ENCODE measurements at places on chromosomes 1 and 21.
A peak's percentile ranks its signal among the peaks of the same experiment; 100 is the strongest.

DNA sequence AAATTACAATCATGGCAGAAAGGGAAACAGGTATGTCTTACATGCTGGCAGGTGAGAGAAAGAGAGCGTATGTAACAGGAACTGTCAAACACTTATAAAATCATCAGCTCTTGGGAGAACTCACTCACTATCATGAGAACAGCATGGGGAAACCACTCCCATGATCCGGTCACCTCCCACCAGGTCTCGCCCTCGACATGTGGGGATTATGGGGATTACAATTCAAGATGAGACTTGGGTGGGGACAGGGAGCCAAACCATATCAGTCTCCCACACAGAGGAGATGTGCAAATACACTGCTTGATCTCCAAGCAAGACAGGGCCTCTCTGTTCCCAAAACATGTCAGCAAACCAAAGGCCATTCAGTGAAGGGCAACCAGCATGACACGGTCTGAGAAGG lies 27.4 kb downstream of the LMX1A start:
- DNase-seq = no peak

DNA sequence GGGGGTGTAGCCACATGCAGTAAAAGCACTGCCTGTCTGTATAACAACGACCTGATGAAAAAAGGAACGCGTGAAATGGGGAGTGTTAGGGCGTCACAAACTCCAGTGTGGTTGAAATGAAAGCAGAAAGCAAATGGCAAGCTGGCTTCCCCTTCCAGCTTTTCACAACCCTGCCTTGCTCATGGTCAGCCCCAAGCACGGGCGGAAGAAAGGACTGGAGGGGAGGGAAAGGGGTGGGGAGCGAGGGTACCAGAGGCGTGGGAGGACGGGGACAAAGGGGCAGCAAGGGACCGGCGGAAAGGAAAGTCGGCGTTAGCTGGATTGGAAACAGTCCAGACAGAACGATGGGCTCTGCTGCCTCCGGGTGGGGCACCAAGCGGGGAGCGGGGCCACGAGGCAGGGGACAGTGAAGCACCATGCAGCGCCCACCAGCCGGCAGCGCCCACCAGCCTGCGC lies 9.6 kb downstream of the VPS26C start:
- DNase-seq = no peak

DNA sequence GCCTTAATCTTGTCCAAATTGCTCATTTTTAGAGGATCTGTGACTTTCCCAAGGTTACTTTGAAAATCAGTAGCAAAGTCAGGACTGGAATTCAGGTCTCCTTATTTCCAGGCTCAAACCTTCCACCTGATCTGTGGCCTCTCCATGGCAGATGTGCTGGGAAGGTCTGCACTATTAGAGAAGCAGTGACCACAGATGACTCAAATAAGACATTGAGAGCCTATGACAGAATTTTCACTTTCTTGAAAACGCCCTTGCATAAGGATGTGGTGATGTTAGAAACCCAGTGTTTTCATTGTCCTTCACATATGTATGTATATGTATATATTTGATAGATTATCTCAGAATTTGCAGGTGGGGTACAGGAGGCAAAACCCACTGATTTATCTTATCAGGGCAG lies 45.3 kb downstream of the TTC39A start:
- DNase-seq = peak; percentile 14

DNA sequence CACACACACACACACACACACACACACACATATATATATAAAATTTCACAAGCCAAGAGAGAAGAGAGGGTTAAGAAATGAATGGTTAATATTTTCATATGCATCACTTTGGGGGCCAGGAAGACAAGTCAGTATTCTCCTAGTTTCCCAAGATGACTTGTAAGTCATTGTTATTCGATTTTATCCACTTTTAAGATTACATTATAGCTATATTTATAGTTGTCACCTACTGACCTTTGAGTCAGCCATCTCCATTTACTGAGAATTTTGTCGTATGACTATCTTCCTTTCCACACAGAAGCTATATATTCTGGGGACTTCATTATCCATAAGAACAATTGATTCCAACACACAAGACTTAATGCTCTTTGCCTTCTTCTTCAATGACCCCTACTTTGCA lies 8.9 kb downstream of the LYST start:
- DNase-seq = no peak

DNA sequence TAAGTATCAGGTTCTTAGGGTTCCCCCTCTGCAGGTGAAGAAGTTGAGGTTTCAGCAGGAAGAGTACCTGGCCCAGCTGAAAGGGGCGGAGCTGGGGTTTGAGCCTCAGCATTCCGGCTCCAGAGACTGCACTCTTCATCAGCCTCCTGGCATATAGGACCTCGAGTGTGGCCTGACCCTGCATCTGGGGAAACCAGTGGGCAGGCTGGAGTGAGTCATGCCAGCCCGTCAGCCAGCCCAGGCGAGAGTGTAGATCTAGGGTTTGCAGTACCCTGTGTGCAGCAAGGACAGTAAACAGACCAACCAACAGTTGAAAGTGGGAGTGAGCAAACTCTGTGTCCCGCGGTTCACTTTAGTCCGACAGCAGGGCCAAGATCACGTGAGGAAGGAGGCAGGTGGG lies 14.1 kb downstream of the MFSD2A start:
- DNase-seq = no peak

DNA sequence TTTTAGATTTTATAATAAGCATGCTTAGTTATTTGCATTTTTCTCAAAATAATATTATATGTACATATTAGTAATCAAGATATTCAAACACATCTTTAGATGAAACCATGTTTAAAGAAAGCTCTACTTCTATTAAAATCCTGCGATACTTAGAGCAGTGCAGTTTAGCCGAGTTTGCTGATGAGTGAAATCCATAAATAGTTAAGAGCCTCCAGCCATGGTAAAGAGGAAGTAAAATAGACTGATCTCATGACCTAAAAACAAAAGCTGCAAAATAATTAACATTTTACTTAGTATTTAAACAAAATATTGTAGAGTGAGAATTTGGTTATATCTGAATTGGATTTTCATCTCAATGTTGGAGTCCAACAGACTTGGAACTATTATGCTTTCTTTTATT lies 147.4 kb upstream of the NRIP1 start:
- DNase-seq = no peak

GRCh38 chr1:12495725-12496124 lies 122.3 kb downstream of the DHRS3 start:
- DNase-seq = no peak

- DNase-seq = peak; percentile 21
These were observed 6.1 kb upstream of the ADAM15 start for GRCh38 chr1:155044812-155045657.

DNA sequence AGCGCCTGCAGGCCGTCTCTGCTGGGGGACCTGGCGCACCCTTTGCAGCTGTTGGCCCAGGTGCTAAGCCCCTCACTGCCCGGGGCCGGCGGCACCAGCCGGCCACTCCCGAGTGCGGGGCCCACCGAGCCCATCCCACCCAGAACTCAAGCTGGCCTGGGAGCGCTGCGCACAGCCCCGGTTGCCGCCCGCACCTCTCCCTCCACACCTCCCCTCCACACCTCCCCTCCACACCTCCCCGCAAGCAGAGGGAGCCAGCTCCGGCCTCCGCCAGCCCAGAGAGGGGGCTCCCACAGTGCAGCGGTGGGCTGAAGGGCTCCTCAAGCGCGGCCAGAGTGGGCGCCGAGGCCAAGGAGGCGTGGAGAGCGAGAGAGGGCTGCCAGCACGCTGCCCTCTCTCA lies 177.8 kb upstream of the KAZN start:
- no peak for DNase-seq

GRCh38 chr1:161420763-161421455 lies 53.2 kb upstream of the CFAP126 start:
- DNase-seq = no peak

GRCh38 chr1:30541721-30542485 lies 181.5 kb downstream of the MATN1 start:
- DNase-seq = no peak

- no peak for DNase-seq
These were observed 11.1 kb downstream of the PYHIN1 start for GRCh38 chr1:158942490-158942889.

DNA sequence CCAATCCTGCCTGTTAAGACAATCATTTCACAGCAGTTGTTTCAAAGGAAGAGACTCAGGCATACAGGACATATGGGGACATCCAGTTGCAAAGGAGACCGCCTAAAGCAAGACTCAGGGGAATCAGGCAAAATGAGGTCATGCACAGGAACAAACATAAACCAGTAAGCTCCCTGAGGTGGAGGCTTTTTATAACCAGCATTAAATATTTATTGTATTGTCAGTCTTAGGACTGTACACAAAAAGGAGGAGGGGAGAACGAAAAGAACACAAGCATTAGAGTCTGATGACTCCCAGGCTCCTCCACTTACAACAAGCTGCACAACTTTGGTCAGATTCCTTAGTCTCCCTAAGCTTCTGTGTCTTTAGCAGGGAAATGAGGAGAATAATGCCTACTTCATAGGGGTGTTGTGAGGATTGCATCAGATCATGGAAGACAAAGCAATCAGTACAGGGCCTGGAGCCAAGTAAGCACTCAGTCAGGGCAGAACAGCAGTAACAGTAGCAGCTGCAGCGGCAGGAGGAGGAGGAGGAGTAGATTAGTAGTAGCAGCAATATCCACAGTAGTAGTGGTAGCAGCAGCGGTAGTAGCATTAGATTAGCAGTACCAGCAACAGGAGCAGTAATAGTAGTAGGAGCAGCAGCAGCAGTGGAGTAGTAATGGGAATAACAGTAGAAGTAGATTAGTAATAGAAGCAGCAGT lies 54.2 kb upstream of the SPATA6 start:
- DNase-seq = peak; percentile 88

GRCh38 chr1:226964068-226964425 lies 24.0 kb downstream of the COQ8A start:
- DNase-seq = no peak

DNA sequence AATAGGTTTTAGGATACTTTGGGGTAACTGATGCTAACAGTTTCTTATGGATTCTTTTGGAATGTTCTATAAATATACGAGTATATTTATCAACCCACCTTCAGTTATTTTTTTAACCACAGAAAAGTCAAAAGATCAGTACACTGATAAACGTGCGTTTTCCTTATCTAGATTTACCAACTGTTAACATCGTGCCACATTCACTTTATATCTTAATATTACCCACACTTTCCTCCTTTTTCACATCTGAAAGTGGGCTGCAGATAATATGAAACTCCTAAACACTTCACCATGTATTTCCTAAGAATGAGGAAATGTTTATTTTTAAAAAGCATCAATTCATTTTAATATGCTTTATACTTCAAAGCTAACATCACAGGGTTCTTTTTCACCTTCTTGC lies 7.7 kb downstream of the ATF6 start:
- no peak for DNase-seq

Measured in DMS79 (cell line).